Thyroid gland (tissue), 4 donors: ENCODE measurements at places on chromosomes 16 and 17. TPM values are rescaled to one million over a fixed set of nuclear protein-coding genes. Genes with fewer than 3 reads are reported as not detected.
A peak's percentile ranks its signal among the peaks of the same experiment; 100 is the strongest.

DNA sequence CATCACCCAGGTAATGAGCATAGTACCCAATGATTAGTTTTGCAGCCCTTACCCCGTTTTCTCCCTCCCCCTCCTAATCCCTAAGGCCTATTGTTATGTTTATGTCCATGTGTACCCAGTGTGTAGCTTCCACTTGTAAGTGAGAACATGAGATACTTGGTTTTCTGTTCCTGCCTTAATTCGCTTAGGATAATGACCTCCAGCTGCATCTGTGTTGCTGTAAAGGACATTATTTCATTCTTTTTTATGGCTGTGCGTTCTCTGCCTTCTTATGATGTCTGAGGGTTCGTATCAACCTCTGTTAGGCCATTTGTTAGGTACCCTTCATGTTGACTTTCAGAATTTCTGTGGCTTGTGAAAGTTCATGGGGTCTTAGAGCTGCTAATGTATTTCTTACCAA, 31.0 kb downstream of the CTCF start:
- DNase-seq = no peak

DNA sequence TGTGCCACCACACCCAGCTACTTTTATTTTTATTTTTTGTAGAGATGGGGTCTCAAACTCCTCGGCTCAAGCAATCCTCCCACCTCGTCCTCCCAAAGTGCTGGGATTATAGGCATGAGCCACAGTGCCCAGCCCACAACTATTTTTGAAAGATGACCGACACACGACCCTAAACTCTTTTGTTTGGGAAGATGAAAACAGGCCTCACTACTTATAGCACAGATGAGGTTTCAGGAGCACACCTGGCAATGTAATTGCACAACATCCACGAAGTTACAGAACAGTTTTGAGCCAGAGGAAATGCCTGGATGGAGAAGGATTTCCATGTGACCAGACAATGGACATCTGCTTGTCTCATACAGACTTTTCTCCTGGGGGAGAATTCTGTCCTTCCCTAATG, 43.4 kb upstream of the PRSS54 start:
- DNase-seq = no peak

GRCh38 chr16:85168732-85169256, 56.5 kb upstream of the CIBAR2 start:
- DNase-seq = peak; percentile 55

DNA sequence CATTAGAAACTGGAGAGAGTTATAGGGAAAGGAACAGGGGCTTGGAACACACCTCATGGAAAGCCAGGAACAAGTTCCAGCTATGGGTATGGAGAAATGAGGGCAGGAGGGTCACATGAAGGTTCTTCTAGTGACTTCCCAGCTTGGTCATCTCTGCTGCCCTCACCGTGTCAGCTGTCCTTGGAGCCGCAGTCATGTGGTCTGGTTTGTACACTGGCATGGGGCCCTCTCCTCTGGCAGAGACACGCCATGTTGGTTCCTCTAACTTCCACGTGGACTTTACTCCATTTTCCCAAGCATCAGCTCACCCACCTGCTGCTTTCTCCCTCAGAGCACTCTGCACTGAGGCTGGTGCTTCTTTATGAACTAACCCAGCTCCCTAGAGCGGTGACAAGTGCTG, 26.3 kb downstream of the MPG start:
- DNase-seq = no peak

GRCh38 chr16:25279491-25279890, 21.8 kb upstream of the ZKSCAN2 start:
- DNase-seq = no peak

GRCh38 chr16:84198401-84198800, 7.4 kb downstream of the ADAD2 start:
- DNase-seq = no peak

GRCh38 chr17:7711051-7711755, 6.2 kb downstream of the EFNB3 start:
- DNase-seq = no peak

- DNase-seq = no peak
These were observed 27.2 kb downstream of the PLCD3 start for GRCh38 chr17:45104907-45105624.

DNA sequence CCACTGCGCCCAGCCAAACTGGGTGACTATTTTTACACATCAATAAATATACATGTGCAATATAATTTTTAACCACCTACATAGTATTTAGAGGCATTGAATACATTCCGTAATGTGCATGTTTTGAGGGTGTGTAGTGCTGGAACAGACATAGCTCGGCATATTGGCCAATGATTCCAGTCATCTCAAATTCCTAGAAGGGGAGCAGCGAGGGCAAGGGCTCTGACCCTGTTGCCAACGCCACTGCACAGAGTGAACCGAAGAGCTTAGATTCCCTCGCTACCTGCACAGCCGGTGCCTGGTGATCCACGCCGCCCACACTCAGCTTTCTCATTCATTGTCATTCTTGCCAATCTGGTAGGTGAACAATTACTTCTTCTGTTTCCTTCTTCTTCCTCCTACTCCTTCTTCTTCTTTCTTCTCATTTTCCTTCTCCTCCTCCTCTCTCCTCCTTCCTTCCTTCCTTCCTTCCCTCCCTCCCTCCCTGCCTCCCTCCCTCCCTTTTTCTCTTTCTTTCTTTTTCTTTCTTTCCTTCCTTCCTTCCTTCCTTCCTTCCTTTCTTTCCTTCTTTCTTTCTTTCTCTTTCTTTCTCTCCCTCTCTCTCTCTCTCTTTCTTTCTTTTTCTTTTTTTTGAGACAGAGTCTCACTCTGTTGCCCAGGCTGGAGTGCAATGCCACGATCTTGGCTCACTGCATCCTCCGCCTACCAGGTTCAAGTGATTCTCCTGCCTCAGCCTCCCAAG, 26.3 kb upstream of the ATP2A3 start:
- DNase-seq = no peak

DNA sequence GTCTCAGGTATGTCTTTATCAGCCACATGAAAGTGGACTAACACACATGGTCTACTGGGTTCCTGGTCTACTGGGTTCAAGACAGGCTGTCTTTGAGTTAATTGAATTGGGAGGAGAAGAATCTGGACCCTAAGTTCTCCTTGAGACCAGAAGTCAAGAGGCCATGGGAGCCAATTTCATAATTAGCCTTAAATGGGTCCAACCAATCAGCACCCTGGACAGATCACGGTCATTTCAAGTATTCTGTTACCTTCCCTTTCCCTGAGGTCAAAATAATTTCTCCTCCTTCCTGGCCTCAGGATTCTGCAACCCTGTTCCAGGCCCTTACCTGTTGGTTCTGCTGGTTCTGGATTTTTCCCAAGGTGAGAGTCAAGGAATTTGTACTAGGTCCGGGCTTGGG, 23.8 kb downstream of the OSBPL7 start:
- no peak for DNase-seq

GRCh38 chr17:75623386-75623785, 9.8 kb upstream of the SMIM5 start:
- DNase-seq = no peak

DNA sequence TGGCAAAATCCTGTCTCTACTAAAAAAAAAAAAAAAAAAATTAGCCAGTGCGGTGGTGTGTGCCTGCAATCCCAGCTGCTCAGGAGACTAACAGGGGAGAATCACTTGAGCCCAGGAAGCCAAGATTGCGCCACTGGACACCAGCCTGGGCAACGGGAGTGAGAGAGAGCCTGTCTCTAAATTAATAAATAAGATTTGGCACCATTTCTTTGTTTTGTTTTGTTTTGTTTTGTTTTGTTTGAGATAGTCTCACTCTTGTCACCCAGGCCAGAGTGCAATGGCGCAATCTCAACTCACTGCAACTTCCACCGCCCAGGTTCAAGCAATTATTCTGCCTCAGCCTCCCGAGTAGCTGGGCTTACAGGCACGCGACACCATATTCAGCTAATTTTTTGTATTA, 9.4 kb upstream of the GAST start:
- DNase-seq = no peak

DNA sequence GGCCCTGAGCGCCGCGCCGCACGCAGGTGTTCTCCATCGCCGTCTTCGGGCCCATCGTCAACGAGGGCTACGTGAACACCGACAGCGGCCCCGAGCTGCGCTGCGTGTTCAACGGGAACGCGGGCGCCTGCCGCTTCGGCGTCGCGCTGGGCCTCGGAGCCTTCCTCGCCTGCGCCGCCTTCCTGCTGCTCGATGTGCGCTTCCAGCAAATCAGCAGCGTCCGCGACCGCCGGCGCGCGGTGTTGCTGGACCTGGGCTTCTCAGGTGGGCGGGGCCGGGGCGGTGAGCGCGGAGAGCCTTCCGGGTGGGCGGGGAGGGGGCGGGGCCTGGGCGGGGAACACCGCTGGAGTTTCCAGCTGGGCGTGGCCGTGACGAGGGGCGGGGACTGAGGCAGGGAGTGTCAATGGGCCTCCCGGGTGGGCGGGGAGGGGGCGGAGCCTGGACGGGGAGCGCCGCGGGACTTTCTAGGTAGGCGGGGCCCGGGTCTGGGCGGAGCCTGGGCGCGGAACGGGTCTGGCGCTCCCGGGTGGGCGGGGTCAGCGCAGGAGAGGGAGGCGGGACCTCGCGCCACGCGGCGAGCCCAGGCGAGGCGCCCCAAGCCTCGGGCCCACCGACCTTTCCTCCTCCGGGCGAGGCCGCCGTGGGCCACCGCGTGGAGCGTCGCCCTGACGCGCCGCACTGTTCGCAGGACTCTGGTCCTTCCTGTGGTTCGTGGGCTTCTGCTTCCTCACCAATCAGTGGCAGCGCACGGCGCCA, 2.4 kb downstream of the SYNGR3 start:
- DNase-seq = peak; percentile 83

- DNase-seq = no peak
These were observed 110.8 kb downstream of the CDYL2 start for GRCh38 chr16:80693553-80693952.

- no peak for DNase-seq
These were observed 421.0 kb downstream of the WWOX start for GRCh38 chr16:78520470-78520869.

DNA sequence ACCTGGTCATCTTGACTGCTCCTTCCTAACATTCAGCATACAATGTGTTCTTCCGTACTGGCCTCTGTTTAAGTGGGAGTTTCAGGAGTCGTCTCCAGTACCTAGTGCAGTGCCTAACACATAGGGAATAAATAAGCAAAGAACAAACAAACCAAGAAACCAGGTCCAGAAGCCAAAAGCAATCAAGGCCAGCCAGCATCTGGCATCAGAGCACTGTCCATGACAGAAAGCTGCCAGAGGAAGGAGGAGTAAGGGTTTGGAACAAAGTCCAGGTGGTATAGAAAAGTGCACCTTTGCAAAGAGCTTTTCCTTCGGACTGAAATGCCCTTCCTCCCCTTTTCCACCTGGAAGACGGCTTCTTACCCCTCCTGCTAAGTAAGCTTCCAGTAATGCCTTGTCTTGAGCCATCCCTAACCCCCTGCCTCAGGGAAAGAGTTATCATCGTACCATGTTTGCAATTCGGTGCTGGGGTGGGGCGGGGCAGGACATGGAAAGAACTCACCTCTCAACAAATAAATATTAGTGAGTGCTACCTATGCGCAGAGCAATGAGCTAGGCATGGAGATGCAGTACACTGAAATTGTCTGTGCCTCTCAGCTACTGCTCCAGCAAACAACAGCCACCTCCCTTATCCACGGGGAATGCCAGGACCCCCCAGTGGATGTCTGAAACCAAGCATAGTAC, 47.6 kb downstream of the C17orf67 start:
- no peak for DNase-seq

- DNase-seq = no peak
These were observed 60.8 kb downstream of the TBC1D16 start for GRCh38 chr17:79974566-79975497.

- no peak for DNase-seq
These were observed 121.9 kb upstream of the GSE1 start for GRCh38 chr16:85491058-85491771.

GRCh38 chr17:63701456-63701820, 1.5 kb upstream of the LIMD2 start:
- DNase-seq = no peak

- DNase-seq = peak; percentile 80
These were observed at the start of gene TNK1 for GRCh38 chr17:7380855-7381683. TSS of gene TNK1 (plus strand) at chr17:7381089. CDS start at chr17:7382927, 1,838 bp downstream.

GRCh38 chr16:2716948-2717347, 3.1 kb downstream of the PRSS27 start:
- DNase-seq = no peak

DNA sequence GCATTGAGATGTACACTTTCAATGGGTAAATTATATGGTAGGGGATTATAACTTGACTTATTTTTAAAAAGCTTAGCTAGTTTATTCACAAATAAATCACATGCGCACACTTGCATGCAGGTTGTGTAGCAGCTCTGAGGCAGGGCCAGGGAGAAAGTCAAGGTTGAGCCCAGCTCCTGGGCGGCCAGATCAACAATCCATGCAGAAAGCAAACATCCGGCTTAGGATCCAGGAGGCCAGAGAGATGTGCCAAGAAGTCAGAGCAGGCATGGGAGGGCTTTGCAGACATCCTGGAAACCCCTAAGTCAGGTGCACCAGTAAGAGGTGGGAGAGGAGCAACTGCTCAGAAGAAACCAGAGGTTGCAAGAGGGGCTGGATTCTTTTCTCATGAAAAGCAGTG, 186.5 kb downstream of the AXIN2 start:
- peak; percentile 69 for DNase-seq

DNA sequence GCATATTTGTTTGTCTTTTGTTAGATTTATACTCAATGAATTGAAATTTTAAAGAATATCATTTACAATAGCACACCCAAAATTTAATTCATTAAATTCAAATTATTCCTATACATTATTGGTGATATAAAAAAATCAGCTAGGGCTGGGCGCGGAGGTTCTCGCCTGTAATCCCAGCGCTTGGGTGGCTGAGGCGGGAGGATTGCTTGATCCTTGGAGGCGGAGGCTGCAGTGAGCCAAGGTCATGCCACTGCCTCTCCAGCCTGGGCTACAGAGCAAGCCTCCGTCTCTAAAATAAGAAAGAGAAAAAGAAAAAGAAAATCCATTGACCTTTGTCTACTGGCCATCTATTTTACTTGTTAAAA, 4.5 kb upstream of the PRDM7 start:
- DNase-seq = no peak

KRTAP9-4 gene
- not detected for total RNA-seq

ACAP1 gene
- total RNA-seq = 3.5 TPM

HERPUD1 gene
- 212 TPM for total RNA-seq

CDC42EP4 gene
- total RNA-seq = 107 TPM

DNAH9 gene
- under 0.01 TPM for total RNA-seq

CD300A gene
- total RNA-seq = 5.8 TPM

SBK1 gene
- 6.8 TPM for total RNA-seq

SLC43A2 gene
- 17.5 TPM for total RNA-seq

TPSB2 gene
- total RNA-seq = not detected

TBC1D3E gene
- total RNA-seq = not detected

VTN gene
- not detected for total RNA-seq
